ENCODE measurements at places on chromosomes 11 and 22. TPM values are rescaled to one million over a fixed set of nuclear protein-coding genes. Genes with fewer than 3 reads are reported as not detected.

The A4GALT gene
- total RNA-seq, result 0.63 TPM

The SLC17A6 gene
- not detected for total RNA-seq

- no peaks in the 10 kb centered on the region for H3K36me3 ChIP-seq
- no peaks in the 10 kb centered on the region for H3K4me1 ChIP-seq
- no peak overlapping the region for H3K4me3 ChIP-seq
- peak; percentile 58 for DNase-seq
- H3K27me3 ChIP-seq, result no peaks in the 10 kb centered on the region
Measured at GRCh38 chr22:32378707-32379272, 21.1 kb downstream of the RFPL3 start.

DNA sequence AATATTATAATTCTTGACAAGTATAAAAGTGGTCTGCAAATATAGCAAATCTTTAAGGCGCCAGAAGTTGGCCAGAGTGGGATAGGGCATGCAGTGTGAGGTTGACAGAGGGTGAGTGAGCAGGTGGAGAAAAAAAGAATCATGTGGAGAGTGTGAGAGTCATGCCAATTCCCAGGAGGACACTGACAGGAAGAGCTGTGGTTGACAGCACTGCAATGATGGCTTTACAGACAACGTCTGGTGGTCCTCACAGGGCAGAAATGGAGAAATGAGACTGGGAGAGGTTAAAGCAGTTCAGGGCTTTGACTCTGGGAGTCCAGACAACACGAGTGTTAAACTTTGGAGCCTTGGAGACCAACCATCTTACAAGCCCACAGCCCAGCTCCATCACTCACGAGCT lies 34.9 kb downstream of the SERPIND1 start:
- H3K27ac ChIP-seq, result no peak overlapping the region
- H3K4me3 ChIP-seq, result no peak overlapping the region
- DNase-seq, result no peak
- peaks cover 8% of the 10 kb centered on the region for H3K36me3 ChIP-seq

The KCNK4 gene
- total RNA-seq, result 1.2 TPM

GRCh38 chr11:10606536-10607208 lies 38.2 kb upstream of the LYVE1 start:
- H3K4me3 ChIP-seq, result no peak overlapping the region
- no peak overlapping the region for H3K27ac ChIP-seq
- H3K27me3 ChIP-seq, result 0 out of 2 replicates have a peak, but pooled peaks cover under 1% of the 10 kb centered on the region
- H3K36me3 ChIP-seq, result no peaks in the 10 kb centered on the region

GRCh38 chr22:28051091-28051786 lies 132.2 kb upstream of the PITPNB start:
- H3K27me3 ChIP-seq, result no peaks in the 10 kb centered on the region
- DNase-seq, result no peak
- H3K27ac ChIP-seq, result no peak overlapping the region
- H3K4me1 ChIP-seq, result no peaks in the 10 kb centered on the region
- no peak overlapping the region for H3K4me3 ChIP-seq
- H3K36me3 ChIP-seq, result no peaks in the 10 kb centered on the region

- H3K36me3 ChIP-seq, result no peaks in the 10 kb centered on the region
- H3K4me1 ChIP-seq, result no peaks in the 10 kb centered on the region
- no peak for DNase-seq
- H3K4me3 ChIP-seq, result no peak overlapping the region
Measured at GRCh38 chr11:60711276-60711675, 11.9 kb downstream of the MS4A8 start.

The RNF215 gene
- 25.2 TPM for total RNA-seq

DNA sequence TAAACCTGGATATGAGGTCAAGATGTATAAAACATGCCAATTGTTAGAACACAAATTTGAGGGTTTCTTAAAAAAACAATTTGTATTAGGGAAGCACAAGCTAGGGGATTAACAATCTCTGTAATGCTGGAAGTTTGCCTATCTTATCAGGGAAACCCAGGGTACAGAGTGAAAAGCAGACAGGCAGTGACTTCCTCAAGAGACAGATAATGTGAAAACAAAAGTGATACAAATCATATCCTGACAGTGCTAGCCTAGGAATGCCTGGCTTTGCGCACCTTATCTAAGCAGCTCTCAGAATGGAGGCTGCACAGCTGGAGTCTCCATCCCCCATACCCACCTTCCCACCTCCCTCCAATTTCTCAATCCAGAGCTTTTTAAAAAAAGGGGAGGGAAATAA lies 22.5 kb upstream of the RBX1 start:
- H3K27ac ChIP-seq, result no peak overlapping the region
- no peak overlapping the region for H3K4me3 ChIP-seq
- peaks cover 6% of the 10 kb centered on the region for H3K36me3 ChIP-seq
- no peaks in the 10 kb centered on the region for H3K27me3 ChIP-seq
- H3K4me1 ChIP-seq, result no peaks in the 10 kb centered on the region

- H3K36me3 ChIP-seq, result no peaks in the 10 kb centered on the region
- H3K27ac ChIP-seq, result no peak overlapping the region
- peaks cover 73% of the 10 kb centered on the region for H3K27me3 ChIP-seq
- no peaks in the 10 kb centered on the region for H3K4me1 ChIP-seq
Measured at GRCh38 chr11:111166598-111166997, 78.9 kb upstream of the POU2AF2 start.

The UBQLN3 gene
- not detected for total RNA-seq

GRCh38 chr11:97247601-97248000 lies 857.8 kb downstream of the JRKL start:
- H3K27ac ChIP-seq, result no peak overlapping the region
- no peak for DNase-seq
- no peak overlapping the region for H3K4me3 ChIP-seq
- no peaks in the 10 kb centered on the region for H3K36me3 ChIP-seq
- no peaks in the 10 kb centered on the region for H3K27me3 ChIP-seq

The SCGB1D2 gene
- not detected for total RNA-seq

DNA sequence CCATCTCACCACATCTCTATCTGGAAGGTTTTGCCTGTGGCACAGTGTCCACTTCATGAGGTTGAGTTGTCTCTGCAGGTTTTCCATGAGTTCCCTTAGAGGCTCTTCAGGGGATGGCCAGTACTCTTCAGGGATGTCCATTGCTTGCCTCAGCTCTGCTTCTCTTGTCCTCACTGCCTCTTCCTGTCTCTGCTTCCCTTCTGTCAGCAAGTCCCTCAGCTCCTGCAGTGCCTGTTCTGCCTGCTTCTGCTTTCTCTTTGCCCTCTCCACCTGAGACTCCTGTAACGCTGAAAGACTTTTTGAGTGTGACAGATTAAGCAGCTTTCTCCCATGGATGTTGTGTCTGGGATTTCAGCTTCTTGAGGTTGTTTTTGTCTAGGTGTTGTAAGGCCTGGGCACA lies 38.2 kb upstream of the MRPL17 start:
- no peak for DNase-seq
- H3K4me3 ChIP-seq, result no peak overlapping the region
- H3K36me3 ChIP-seq, result no peaks in the 10 kb centered on the region

DNA sequence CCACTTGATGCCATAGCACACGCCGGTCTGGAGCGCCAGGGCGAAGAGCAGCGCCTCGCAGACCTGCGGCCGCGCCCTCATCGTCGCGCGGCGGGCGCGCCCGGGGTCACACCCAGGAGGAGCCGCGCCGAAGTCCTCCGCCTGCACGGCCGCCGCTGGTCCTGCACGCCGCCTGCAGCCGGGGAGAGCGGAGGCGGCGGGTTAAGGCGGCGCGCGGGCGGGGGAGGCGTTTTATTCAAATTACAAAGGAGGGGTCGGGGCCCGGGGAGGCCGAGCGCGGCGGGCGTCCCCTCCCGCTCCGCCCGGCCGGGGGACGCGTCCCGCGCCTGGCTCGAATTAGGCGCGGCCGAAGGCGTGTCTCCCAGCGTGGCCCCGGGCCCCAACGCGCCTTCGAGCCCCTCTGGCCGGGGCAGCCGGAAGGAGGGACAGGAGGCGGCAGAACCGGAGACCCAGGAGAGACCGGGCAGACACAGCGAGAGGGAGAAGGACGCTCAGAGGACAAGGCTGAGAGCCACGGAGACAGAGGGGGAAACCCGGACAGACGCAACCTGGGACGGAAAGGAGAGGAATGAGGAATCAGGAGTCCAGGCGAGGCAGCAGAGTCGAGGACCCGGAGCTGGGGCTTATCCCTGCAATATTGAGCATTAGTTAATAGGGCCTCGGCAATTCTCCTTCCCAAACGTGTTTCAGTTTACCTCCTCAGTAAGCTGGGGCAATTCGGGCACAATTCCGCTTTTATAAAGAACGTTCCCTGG lies at the start of gene WNT11:
Gene WNT11 (minus strand): TSS at position 176 of the 755 bp plus-strand sequence. CDS start 95 bp downstream, at position 81.
- DNase-seq, result peak; percentile 57
- H3K27me3 ChIP-seq, result peaks cover 46% of the 10 kb centered on the region
- H3K36me3 ChIP-seq, result no peaks in the 10 kb centered on the region
- no peak within 1 kb of the TSS for H3K27ac ChIP-seq
- peak within 1 kb of the TSS; percentile 67 for H3K4me3 ChIP-seq

GRCh38 chr22:37318364-37319109 lies 36.2 kb downstream of the CYTH4 start:
- no peaks in the 10 kb centered on the region for H3K36me3 ChIP-seq
- peaks cover 36% of the 10 kb centered on the region for H3K4me1 ChIP-seq
- DNase-seq, result peak; percentile 3
- H3K27ac ChIP-seq, result no peak overlapping the region

The FOLH1 gene
- total RNA-seq, result 0.58 TPM

DNA sequence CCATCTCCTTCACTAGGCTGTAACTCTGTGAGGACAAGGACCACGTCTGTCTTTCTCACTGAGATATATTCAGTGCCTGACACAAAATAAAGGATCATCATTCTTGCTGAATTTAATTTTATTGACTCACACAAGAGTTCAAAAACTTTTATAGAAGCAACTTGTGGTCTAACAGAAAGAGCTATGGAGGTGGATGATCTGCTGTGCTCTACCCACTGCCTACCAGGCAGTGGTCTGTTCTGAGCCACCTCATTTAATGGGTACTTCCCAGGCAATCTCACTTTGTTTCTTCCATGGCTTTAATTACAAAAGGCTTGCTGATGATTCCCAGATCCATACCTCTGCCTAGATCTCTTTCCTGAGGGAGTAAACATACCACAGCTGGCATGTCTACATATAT lies 4.7 kb downstream of the BTBD18 start:
- no peaks in the 10 kb centered on the region for H3K27me3 ChIP-seq
- no peak overlapping the region for H3K27ac ChIP-seq
- no peak overlapping the region for H3K4me3 ChIP-seq
- 0 out of 2 replicates have a peak, but pooled peaks cover 7% of the 10 kb centered on the region for H3K4me1 ChIP-seq
- peaks cover 21% of the 10 kb centered on the region for H3K36me3 ChIP-seq
- DNase-seq, result no peak

- H3K4me1 ChIP-seq, result peaks cover 27% of the 10 kb centered on the region
- H3K4me3 ChIP-seq, result no peak overlapping the region
- no peaks in the 10 kb centered on the region for H3K27me3 ChIP-seq
Measured at GRCh38 chr11:119614222-119615002, 114.6 kb downstream of the NECTIN1 start.

GRCh38 chr22:24875862-24876506 lies 70.0 kb downstream of the SGSM1 start:
- 0 out of 2 replicates have a peak, but pooled peaks cover 2% of the 10 kb centered on the region for H3K27me3 ChIP-seq
- peak; percentile 25 for DNase-seq
- H3K27ac ChIP-seq, result no peak overlapping the region
- no peak overlapping the region for H3K4me3 ChIP-seq
- no peaks in the 10 kb centered on the region for H3K36me3 ChIP-seq

DNA sequence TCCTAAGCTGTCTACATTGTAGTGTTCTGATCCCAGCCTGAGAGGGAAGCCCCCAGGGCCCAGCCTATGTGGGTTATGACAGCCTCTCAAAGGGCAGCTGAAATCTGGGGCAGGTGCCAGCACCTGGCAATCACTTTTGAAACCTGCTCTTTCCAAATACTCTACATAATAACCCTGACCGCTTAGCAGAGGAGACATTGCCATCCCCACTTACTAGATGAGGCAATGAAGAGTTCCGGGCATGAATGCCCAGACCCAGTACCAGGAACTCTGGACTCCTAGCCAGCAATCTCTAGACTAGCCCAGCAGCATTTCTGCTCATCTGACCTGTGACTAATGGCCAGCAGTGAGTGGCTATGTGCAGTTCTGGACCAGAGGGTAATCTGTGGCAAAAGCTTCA lies 412.4 kb upstream of the CADM1 start:
- DNase-seq, result no peak
- no peak overlapping the region for H3K27ac ChIP-seq
- H3K4me3 ChIP-seq, result no peak overlapping the region
- H3K4me1 ChIP-seq, result no peaks in the 10 kb centered on the region
- H3K27me3 ChIP-seq, result no peaks in the 10 kb centered on the region

The ISX gene
- total RNA-seq, result not detected

The FAM83F gene
- total RNA-seq, result 5.5 TPM

- no peak overlapping the region for H3K4me3 ChIP-seq
- no peaks in the 10 kb centered on the region for H3K36me3 ChIP-seq
- H3K4me1 ChIP-seq, result peaks cover 7% of the 10 kb centered on the region
- H3K27ac ChIP-seq, result no peak overlapping the region
- H3K27me3 ChIP-seq, result peaks cover 60% of the 10 kb centered on the region
Measured at GRCh38 chr11:125300791-125301218, 136.3 kb downstream of the PKNOX2 start.

The OR4C3 gene
- total RNA-seq, result not detected

DNA sequence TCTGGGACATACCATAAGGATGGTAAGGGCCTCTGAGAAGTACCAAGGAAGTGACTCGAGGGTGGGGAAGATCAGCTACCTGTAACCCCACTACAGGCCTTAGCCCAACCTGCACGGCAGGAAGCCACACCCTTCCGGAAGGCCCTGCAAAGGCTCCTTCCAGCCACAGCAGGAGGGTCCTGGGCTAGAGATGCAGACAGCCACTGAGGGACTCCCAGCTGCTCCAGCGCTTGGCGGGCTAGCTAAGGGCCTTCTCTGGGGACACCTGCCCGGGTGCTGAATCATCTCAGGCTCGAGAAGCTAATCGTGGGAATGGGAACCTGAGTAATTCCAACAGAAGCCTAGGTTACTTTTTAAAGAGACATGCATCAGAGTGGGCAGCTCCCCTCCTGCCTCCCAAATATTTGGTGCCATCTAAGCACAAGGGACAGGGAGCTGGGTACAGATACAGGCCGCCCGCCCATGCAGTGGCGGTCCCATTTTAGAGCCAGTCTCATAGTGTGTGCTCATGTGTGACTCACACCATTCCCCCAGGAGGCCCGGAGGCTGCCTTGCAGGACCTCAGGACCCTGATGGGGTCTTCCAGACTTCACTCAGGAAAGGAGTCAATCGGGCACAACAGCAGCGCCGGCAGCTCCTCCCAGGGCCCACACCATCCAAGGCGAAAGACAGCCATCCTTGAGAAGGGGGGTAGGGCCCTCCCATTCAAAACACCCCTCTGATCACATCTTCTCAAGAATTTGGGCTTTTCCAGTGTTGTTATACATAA lies 8.0 kb downstream of the MYH9 start:
- H3K36me3 ChIP-seq, result peaks cover 11% of the 10 kb centered on the region
- peaks cover 39% of the 10 kb centered on the region for H3K4me1 ChIP-seq
- no peaks in the 10 kb centered on the region for H3K27me3 ChIP-seq
- H3K27ac ChIP-seq, result peak overlapping the region; percentile 53
- H3K4me3 ChIP-seq, result peak overlapping the region; percentile 35
- peak; percentile 45 for DNase-seq

The ZNF214 gene
- 0.58 TPM for total RNA-seq

The PNPLA3 gene
- 0.29 TPM for total RNA-seq

- H3K27me3 ChIP-seq, result peaks cover 29% of the 10 kb centered on the region
- H3K27ac ChIP-seq, result no peak overlapping the region
- peak; percentile 63 for DNase-seq
Measured at GRCh38 chr11:63274776-63275175, 31.4 kb upstream of the SLC22A25 start.

The AQP11 gene
- total RNA-seq, result 2.2 TPM

Data from PC-3 (cell line).